ENCODE measurements at places on chromosomes 1 and 21. TPM values are rescaled to one million over a fixed set of nuclear protein-coding genes. Genes with fewer than 3 reads are reported as not detected.

Gene GNAT2
- 0.25 TPM for total RNA-seq

Gene TAS1R1
- not detected for total RNA-seq

Gene EPHA10
- total RNA-seq, result not detected

Gene SLC6A9
- total RNA-seq, result 1.4 TPM

Gene HTR1D
- total RNA-seq, result 2.0 TPM

Measured in neural progenitor cell (in vitro differentiated cells).